HuH-7.5 (cell line): ENCODE measurements at places on chromosomes 1 and 21.

- DNase-seq = no peak
Measured at GRCh38 chr21:46219591-46220239, 8.9 kb downstream of the LSS start.

- no peak for DNase-seq
Measured at GRCh38 chr1:115975569-115976061, 698 bp upstream of the SLC22A15 start.

DNA sequence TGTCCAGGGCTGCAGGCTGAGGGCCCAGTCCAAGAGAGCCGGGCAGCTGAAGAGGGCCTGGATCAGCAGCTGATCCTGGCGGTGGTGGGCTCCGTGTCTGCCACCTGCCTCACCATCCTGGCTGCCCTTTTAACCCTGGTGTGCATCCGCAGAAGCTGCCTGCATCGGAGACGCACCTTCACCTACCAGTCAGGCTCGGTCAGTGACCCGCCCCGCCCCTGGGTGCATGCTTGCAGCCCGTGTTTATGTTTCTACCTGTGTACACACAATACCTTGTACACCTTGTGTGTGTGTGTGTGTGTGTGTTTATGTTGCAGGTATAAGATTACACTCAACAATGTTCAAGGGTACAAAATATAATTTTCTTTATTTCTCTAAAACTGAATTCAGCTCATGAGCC is 13.0 kb downstream of the TIE1 start:
- DNase-seq = no peak

GRCh38 chr21:31612894-31613785 is 46.4 kb upstream of the SOD1 start:
- no peak for DNase-seq

- DNase-seq = no peak
Measured at GRCh38 chr1:108114033-108114599, 86.0 kb downstream of the SLC25A24 start.

DNA sequence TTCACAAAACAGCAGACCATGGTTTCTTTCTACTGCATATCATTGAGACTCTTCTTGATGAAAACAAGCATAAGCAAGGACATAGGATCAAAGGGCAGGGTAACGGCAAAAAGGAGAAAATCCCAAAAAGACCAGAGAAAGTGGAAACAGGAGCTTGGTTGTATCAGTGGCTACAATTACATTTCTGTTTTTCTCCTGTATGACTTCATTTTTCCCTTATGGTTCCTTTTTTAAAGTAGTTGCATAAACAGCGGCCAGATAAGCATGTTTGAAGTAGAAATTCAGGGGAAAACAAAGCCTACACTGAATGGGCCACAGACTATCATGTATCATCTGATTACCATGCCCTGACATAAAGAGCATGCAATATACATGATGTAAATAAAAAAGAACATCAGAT is 4.6 kb downstream of the EGLN1 start:
- DNase-seq = no peak

DNA sequence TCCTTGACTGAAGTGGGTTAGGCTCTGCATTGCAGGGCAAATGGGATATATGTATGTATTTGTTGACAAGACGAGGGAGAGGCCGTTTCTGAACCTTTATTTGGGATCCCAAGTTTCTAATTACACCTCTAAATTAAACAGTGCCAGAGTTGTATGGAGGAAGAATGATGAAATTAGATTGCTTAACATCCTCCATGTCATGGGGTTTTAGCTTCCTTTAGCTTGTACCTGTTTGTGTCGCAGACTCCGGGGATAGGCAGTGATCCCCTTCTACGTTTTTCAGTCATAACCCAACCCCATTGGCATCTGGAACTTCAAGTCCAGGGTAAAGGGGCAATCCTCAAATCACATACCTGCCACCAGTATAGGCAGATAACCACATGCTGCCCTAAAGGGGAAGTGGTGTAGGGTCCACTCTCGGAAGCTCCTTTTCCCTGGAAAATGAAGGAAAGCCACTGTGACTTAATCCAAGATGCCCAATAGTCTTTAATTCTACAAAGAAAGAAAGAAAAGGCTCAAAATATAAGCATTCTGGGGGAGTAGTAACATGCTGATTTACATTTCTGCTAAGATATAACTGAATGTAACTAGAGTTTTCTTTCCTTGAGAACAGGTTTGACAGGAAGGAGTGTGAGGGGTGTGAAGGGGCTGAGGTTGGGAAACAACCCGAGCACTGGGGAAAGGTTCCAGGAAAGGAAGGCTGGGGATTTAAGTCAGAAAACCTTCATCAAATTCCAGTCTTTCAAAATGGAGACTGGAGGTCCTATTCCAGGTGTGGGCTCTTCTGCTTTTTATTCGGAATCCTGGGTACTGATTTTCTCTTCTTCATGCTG is 77.6 kb downstream of the RGL1 start:
- DNase-seq = no peak

GRCh38 chr1:41496080-41497055 is 11.9 kb upstream of the EDN2 start:
- peak; percentile 40 for DNase-seq

DNA sequence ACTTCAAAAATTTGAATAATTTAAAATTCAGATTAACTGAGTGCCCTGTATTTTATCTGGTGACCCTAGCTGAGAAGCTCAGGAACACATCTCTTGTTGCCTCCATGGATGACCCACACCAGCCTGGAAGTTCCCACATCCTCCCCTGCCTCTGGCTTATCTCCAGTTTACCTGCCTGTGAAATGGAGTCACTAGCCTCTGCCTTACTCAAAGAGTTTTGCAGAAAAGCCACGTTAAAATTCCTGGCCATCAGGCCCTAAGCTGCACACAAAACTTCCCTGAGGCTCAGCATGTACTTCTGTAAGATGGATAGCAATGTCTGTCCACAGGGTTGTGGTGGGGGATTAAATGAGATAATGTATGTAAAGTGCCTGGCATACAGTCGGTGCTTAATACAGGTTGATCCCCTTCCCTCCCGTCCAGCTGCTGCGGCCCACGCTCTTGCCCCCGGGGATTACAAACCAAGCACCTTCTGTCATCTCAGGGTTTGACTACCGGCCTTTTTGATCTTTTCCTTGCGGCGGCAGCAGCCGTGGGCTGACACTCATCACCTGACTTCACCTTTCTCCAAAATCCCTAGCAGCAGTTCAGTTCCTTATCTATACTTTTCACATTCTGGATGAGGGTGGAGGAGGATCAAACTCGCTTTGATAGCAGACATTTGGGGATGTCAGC is 136.5 kb downstream of the CSMD2 start:
- DNase-seq = no peak

DNA sequence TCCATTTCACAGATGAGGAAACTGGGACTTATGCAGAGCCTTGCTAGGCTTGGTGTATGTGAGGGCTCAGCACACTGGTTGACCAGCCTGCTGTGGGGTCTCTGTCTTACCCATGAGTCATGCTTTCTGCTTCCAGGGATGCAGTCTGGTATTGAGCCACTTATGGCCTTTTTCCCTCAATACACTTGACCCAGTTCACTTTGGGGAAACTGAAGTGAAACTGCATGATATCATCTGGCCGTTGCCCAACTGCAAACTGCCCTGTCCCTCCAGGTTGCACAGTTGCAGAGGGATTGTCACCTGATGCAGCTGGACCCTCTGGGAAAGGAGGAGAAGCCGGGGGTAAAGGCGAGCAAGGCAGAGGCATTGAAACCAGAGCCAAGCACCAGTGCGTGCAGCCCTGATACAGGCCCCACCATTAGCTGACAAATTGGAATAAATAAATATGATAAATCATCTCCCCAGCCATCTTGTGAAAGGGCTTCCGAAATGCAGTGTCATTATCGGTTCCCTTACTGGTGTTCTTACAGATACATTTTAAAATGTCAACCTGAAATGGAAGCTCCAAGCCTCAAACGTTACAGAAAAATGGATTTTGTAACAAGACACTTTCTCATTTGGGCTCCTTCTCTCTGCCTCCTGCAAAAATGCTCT is 39.3 kb upstream of the DUSP10 start:
- no peak for DNase-seq

DNA sequence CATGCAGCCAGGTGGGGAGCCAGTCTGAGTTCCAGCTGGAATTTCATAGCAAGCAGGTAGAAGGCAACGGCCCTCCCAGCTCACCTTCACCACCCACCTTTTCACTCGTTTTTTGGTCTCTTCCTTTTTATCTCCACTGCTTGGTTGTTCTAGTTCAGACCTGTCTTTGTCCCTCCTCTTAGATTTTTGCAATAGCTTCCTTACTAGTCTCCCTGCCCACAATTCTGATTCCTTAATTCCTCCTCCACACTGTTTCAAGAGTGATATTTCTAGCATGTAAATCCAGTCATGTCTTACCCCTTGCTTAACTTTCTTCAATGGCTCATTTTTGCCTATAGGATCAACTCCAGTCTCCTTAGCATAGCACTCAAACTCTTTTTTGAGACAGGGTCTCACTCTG is 119.6 kb downstream of the TMEM53 start:
- no peak for DNase-seq

- DNase-seq = peak; percentile 23
Measured at GRCh38 chr1:18480315-18481189, at the start of gene KLHDC7A. TSS of gene KLHDC7A (plus strand) at chr1:18480930. CDS start at chr1:18480982, 52 bp downstream.

DNA sequence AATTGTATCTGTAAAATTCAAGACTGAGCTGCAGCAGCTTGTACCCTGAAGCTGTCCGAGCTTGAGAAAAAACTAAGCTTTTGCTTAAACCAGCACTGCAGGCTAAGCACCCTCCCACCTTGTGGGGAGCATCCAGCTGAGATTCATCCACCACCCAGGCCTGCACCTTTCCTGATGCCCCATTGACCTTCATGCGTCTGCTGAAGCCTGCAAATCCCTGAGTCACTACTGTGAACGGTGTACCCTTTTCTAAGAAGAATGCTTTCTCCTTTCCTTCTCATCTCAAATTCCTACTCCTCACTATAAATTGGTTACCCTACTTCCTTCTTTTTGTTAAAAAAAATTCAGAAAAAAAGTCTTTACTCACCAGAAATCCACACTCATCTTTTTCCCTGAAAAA is 90.9 kb upstream of the RGS18 start:
- no peak for DNase-seq

GRCh38 chr1:87151500-87152421 is 176.9 kb upstream of the LMO4 start:
- peak; percentile 56 for DNase-seq

DNA sequence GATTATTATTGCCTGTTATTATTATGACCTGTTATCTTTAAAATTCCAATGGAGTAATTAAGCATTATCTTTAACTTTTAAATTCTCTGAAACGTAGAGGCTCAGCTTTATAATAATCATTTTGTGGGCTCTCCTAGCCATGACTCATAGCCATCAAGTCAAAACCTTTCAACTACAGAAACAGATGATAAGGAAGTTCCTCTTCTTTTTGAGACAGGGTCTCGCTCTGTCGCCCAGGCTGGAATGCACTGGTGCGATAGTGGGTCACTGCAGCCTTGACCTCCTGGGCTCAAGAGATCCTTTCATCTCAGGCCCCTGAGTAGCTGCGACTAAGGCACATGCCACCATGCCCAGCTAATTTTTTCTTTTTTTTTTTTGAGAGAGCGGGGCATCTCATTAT is 43.5 kb downstream of the CHML start:
- no peak for DNase-seq

DNA sequence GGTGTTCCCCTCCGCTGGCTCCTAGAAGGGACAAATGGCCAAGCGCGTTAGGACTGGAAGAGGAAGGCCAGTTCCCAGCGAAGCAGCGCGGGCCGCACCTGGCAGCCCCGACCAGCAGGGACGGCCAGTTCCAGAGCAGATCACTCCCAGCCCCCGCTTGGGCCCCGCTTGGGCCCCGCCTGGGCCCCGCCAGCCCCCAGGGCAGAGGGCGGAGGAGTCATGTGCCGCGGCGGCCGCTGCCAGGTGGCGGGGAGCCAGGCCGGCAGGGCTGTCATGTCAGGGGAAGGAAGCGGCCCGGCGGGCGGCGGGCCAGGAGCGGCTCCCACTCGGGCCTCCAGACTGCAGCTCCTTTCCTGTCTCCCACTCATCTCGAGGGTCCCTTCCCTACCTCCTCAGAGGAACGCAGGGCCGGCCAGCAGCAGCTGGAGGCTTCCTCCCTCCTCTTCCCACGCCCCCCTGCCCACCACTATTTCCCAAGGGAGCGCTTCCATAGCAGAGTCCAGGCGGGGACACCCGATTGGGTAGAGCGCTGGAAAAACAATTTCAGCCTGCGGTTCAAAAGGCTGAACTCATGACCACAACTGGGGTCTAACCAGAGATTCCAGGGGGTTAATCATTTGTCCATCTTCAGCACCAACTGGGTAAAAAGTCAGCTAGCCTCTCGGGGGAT is 16.5 kb downstream of the ZNF697 start:
- DNase-seq = peak; percentile 54

DNA sequence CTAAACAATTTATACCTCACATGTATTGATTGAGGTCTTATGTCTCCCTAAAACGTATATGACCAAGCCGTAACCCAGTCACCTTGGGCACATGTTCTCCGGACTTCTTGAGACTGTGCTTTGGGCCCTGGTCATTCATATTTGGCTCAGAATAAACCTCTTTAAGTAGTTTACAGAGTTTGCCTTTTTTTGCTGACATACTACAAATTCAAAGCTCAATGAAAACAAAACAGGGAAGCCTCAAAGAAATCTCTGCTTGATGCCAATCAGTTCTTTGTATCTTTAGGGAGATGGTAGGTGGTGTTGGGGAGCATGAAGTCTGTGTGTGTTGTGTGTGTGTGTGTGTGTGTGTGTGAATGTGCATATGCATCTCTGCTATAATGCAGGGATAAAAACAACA is 247.0 kb downstream of the KCNJ6 start:
- DNase-seq = no peak

GRCh38 chr1:165631342-165632151 is 513 bp downstream of the MGST3 start:
- DNase-seq = no peak

- no peak for DNase-seq
Measured at GRCh38 chr1:11400155-11400554, 78.8 kb upstream of the DISP3 start.

DNA sequence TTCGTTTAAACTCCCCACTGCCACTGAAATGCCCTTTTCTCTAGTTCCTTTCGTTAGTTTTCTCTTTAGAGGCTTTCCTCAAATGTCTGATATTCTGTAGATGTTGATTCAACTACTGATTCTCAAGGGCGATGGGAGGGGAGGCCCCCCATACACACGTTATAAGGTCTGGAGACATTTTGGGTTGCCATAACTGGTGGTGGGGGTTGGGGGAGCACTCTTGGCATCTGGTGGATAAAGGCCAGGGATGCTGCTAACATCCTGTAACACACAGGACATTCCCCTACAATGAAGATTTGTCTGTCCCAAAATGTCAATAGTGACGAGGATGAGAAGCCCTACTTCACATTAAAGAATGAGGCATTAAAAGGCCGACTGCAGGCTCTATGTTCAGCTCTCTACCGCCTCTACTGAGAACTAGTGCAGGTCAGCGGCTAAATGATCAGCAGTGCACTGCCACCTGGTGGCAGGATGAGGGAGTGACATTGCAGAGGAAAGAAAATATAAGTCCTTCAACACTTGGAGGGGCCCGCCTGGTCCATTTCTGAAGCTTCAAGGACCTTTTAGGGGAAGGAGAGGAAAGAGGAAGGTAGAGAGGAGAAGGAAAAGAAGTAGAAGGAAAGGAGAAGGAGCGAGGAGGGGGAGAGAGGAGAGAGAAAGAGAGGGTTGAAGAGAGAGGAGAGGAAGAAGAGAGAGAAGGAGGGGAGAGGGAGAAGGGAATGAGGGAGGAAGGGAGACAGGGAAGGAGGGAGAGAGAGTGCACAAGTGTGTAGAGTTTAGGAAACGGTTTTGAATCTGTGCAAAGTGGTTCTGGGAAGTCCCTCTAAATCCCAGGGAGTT is 29.4 kb downstream of the ALG14 start:
- peak; percentile 43 for DNase-seq

- no peak for DNase-seq
Measured at GRCh38 chr21:46208761-46209721, 19.5 kb downstream of the LSS start.

- DNase-seq = no peak
Measured at GRCh38 chr21:33964706-33965325, 49.2 kb upstream of the ATP5PO start.

GRCh38 chr1:208778417-208778816 is 534.2 kb upstream of the PLXNA2 start:
- no peak for DNase-seq
